ENCODE measurements at places on chromosomes 2 and 18.

GRCh38 chr18:44736664-44737380 is 56.1 kb downstream of the SETBP1 start:
- no peak for DNase-seq

DNA sequence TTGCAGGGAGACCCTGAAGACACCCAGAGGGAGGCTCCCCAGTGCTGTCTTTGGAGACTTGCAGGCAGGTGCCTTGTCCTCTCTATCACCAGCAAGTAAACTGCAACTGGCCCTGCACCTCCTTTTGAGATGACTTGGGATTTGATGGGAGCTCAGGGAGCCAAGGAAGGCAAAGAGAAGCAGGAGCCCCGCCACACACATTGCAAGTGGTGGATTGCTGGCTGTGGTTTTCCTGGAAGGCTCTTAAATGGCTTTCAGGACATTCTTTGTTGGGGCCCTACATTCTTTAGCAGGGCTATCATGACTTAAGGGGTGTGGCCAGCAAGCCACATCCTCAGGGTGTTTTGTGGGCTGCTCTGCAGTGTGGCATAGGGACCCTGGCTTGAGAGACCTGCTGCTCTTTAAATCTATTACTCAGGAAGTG is 39.9 kb upstream of the CDC42EP3 start:
- DNase-seq = peak; percentile 26

- DNase-seq = no peak
Measured at GRCh38 chr2:219087361-219087760, 26.6 kb upstream of the IHH start.

DNA sequence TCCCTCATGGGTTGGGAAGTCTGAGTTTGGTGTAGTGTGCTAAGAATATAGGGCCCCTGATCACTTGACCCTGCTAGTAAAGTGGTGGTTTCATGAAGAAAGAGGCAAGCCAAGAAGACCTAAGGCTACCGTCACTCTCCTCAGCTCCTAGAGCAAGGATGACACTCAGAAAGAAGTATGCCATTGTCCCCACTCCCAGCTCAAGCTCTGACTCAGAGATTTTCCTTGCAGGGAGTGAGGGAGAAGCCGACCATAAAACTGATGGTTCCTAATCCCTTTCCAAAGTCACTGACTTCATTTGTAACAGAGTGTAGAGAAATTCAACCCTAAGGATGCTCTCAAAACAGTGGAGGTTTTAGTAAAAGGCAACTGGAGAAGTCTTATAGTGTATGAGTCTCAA is 80.9 kb downstream of the ICA1L start:
- DNase-seq = no peak

- no peak for DNase-seq
Measured at GRCh38 chr2:240208631-240209211, 68.3 kb upstream of the OTOS start.

DNA sequence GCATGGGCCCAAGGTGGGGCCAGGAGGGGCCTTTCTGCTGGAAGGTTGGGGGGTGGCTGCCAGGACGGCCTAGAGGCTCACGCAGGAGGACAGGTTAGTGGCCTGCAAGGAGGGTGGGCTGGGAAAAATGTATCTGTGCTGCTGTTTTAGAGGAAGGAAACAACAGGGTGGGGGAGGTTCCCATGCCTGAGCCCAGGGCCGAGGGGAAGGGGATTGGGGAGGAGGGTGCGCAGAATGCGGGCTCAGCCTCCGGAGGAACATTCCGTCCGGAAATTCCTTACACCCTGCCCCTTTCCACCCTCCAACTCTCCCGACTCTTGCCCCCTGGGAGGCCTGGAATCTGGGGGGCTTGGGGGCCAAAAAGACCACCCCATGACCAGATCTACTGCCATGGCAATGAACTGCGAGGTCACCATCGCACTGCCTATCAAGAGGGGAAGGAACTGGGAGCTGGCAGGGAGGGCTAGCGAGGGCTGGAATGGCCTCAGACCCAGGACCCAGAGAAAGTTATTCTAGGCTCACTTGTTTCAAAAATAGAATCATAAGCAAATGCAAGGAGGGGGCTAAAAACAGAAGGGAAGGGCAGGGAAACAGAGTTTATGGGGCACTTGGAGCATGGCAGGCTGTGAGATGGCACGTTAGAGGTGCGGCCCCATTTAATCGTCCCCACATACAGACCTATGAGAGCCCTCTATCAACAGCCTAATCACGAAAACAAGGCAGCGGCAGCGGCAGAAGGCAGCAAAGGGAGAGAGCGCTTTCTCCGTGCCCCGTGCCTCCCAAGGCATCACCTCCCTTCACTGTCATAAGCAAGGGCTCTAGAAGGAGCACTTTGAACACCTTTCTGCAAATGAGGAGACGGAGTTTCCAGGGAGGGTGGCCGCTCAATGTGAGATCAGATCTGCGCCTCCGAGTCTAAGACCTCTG is 90.4 kb downstream of the TNS1 start:
- no peak for DNase-seq

- DNase-seq = no peak
Measured at GRCh38 chr2:114769110-114769509, 326.7 kb downstream of the DPP10 start.

Data from GM12864 (cell line).